Aorta (tissue), 5 donors: ENCODE measurements at places on chromosomes 16 and 17. TPM values are rescaled to one million over a fixed set of nuclear protein-coding genes. Genes with fewer than 3 reads are reported as not detected.

Gene HOXB2
- total RNA-seq = 36.9 TPM

Gene ARL6IP1
- 58.6 TPM for total RNA-seq

Gene XYLT1
- 15.0 TPM for total RNA-seq

Gene PIRT
- not detected for total RNA-seq

Gene RILP
- total RNA-seq = 7.0 TPM

Gene TRIM47
- total RNA-seq = 88.5 TPM

Gene UNC45B
- not detected for total RNA-seq

Gene TMEM88
- 28.6 TPM for total RNA-seq

Gene SYNGR3
- total RNA-seq = 0.57 TPM

Gene PDK2
- 42.8 TPM for total RNA-seq
